Amygdala (tissue), 56 donors: ENCODE measurements at places on chromosomes 7 and 10.

DNA sequence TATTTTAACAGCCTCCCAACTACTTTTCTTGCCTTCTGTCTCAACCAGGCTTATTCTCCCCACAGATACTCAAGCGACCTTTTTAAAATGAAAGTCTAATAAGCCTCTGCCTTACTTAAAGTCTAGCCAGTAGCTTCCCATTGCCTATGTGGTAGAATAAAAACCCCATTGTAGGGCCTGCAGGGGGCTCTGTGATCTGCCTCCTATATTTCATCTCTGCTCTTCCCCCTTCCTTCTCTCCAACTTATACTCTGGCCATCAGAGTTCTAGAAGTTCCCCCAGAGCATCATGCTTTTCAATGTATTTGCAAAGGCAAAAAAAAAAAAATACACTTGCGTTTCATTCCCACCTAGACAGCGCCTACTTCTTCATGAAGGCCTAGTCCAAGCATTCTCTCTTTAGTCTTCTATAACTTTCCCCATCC lies 167.7 kb upstream of the ADO start:
- no peak for DNase-seq

- DNase-seq = no peak
These were observed 124.7 kb downstream of the WDR37 start for GRCh38 chr10:1180836-1181235.

- no peak for DNase-seq
These were observed 19.1 kb upstream of the PCGF5 start for GRCh38 chr10:91201213-91201996.

DNA sequence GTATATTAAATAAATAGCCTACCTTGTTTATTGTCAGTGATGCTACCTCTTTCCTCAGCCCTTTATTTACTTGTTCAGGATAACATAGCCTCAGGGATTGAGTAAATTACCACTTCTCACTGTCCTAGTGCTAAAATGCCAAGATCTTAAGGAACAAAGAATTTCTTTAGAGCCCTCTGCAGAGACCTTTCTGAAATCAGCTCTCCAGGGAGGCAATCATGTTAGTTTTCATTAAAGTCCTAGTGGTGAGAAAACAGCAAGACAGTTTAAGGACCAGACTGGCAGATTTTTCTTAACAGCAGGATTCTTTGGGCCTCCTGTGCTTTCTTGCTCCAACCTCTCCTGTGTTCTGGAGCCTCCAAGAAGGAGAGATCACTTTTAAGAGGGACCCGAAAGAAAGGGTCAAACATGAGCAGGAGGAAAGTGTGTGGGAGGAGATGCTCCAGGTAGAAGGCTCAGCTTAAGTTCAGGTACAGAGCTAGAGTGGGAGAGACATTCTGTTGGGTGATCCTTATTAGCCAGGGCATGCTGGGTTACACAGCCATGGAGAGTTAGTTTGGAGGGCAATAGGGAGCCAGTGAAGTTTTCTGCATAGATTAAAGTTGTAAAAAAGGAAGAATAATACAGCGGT lies 1.2 kb upstream of the PLCE1 start:
- DNase-seq = no peak
